ENCODE measurements at places on chromosomes 16 and 17. TPM values are rescaled to one million over a fixed set of nuclear protein-coding genes. Genes with fewer than 3 reads are reported as not detected.

The TOX3 gene
- total RNA-seq, result not detected

The GP2 gene
- total RNA-seq, result not detected

The PRSS27 gene
- total RNA-seq, result under 0.01 TPM

DNA sequence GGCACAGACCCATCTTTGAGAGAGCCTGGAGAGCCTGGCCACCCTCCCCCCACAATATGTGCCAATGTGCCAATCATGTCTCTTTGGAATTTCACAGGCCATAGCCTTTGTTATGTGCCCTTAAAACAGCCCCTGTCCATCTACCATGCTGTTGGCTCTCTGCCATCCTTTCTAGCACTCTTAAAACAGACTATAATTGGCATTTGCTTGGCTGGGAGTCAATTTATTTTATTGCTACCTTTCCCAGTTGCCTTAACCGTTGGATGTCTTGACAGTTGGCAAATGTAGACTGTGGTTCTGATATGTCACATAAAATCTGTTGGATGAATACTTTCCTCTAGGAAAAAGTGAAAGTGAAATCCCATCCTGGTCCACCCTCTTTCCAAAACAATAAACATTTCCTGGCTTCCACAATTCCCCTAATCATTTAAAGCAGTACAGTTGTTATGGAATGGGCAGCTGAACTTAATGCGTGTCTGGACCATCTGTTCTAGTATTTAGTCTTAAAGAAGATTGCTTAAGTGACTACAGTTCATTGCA is 394.0 kb downstream of the KCNJ2 start:
- DNase-seq, result peak; percentile 62

DNA sequence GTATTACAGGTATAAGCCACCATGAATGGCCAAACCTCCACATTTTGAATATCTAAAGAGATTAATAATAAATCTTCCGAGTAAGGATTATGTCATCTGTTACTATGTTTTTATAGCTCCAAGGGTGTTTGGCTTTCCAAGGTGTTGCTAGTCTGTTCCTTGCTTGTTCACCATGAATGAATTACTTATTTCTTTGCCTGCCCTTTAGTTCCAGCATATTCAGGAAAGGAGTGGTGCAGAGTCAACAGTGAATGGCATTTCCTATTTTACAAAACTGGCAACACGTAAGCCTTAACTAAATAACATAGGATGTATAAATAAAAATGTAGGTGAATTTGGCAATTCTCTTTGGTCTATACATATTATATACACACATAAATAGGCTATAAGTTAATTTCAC is 70.3 kb downstream of the MYO1D start:
- no peak for DNase-seq

GRCh38 chr17:72723711-72724110 is 368.8 kb downstream of the SLC39A11 start:
- no peak for DNase-seq

GRCh38 chr17:35373984-35374765 is 754 bp upstream of the SLFN11 start:
- peak; percentile 55 for DNase-seq
